ENCODE measurements at places on chromosomes 6 and 20. TPM values are rescaled to one million over a fixed set of nuclear protein-coding genes. Genes with fewer than 3 reads are reported as not detected.

- no peak for DNase-seq
These were observed 36.1 kb upstream of the ZBP1 start for GRCh38 chr20:57656252-57656820.

DNA sequence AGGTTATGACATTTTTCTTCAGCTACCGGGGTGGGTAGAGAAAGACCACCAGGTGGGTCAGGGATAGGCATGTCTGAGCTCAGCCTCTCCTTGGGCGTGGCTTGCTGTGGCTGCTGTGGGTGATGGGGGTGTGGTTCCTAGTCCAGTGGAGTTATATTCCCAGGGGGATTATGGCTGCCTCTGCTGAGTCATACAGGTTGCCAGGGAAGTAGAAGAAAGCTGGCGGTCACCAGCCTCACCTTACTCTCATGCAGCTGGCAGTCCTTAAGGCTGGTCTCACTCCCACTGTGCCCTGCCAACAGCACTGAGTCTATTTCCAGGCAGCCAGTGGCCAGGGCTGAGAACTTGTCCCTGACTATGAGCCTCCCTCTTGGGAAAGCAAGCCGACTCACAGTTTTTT, 130.0 kb downstream of the SCP2D1 start:
- no peak for DNase-seq

- DNase-seq = no peak
These were observed 121.7 kb upstream of the BTBD3 start for GRCh38 chr20:11796026-11796425.

- DNase-seq = no peak
These were observed 11.3 kb downstream of the RAMACL start for GRCh38 chr6:166575205-166575604.

- DNase-seq = peak; percentile 15
These were observed 551 bp downstream of the TREML2 start for GRCh38 chr6:41200296-41200900.

The CASP8AP2 gene
- 30.8 TPM for total RNA-seq

- no peak for DNase-seq
These were observed 42.8 kb upstream of the TAF8 start for GRCh38 chr6:42007286-42008137.

DNA sequence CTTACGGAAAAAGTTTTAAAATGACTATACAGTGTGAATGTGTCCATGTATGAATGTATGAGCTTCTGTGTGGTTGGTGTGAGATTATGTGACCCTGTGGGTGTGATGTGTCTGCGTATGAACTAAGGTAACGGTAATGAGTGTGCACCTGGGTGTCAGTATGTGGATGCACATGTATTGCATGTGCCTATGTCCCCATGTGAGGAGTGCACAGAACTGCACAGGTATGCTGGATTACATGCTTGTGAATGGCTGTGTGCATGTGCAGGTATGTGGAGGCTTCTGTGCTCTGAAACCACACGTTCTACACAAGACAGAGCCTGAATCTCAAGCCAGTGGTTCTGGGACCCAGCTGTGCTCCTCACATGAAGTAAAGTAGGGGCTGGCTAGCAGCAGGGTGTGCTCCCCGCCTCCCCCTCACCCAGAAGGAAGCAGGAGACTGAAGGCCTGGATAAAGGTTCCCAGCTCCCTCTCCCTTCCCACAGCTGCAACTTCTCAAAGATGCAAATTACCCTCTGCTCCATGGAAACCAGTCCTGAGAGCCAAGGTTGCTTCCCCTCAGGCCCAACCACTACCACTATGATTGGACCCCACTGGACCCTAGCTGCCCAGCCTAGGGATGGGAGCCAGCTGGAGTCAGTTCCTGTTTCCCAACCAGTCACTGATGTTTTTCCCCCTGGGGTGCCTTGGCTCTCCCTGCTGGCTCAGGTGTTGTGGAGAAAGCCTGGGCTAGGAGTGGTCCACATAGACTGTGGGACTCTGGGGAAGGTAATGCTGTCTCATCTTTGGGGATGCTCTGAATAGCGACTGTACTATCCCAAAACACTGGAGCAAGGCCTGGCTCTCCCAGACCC, 24.8 kb upstream of the SPDEF start:
- no peak for DNase-seq

DNA sequence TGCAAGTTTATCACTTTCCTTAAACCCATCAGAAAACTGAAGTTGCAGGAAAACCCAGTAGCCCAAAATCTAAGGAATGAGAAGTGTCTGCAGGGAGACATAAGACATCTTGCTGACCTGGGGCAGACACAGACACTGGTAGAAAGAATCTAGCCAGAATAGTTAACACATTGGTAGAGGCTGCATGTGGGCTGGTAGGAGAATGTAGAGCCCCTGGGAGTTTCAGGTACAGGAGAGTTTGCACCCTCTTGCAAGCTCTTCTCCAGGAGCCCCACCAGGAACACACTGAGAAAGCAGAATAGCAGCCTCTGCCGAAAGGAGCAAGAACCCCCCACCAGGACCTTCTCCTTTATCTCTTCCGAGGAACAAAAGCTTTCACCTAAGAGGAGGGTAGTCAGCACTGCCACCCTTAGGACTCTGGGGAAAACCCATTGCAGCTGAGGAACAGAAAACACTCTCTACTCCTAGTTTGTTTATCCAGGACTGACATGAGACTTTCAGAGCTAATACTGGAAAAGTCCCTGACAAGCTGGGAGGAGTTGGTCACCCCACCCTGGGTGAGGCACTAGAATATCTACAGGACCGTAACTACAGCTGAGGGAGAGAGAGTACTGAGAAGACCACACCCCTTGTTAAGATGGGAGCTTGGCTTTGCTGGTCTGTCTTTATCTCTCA, 10.5 kb upstream of the OGFRL1 start:
- no peak for DNase-seq

DNA sequence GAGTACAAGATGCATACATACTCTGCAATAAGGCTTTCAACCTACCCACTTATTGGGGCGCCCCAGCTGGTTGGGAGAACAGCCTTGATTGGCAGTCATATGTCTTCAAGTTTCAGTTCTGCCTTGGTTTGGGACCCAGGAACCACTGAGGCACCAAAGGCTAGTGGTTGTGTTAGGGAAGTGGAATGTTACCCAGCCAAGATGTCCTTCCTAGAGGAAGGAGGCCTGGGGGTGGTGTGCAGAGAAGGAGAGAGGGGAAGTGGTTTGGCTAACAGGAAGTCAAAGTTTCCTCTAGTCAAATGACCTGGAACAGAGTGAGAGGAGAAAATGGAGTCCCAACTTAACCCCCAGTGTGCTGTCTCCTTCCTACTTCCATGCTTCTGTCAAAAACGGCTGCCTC, 59.4 kb downstream of the CD164 start:
- no peak for DNase-seq

DNA sequence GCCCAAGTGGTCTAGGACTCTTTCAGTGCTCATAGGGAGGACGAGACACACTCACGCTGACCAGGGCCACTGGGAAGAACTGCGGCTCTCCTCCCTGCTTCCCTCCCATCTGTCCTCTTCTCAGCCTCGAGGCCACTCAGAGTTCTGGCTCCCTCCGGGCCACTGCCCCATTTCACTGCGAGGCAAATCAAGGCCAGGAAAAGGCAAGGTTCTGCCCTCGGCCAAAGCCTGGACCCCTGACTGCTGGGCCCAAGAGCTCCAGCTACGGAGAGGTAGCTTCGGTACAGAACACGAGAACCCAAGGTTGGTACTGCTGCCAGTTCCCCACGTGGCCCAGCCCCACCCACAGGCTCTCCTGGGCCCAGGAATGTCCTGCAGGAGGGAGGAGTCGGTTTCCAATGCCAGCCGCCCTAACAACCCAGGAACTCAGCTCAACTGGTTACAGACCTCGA, 14.7 kb downstream of the PI16 start:
- no peak for DNase-seq

The FAM135A gene
- total RNA-seq = 10.1 TPM

DNA sequence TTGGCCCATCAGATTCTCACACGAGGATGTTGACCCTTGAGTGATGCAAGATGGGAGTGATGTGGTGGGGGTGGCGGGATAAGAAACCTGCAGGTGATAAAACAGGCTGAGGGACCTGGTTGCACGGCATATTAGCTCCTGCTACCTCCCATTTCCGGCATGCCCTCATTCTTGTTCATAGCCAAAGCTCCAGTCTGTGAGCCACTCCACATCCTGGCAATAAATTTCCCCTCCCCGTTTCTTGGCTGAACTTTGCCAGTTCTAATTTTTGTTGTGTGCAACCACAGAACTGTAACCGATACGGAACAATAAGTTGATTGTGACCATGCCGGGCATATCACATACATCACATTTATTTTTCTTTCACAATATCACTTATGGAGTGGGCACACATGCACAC, 41.6 kb upstream of the NFATC2 start:
- DNase-seq = no peak

The FNDC1 gene
- total RNA-seq = not detected

- DNase-seq = no peak
These were observed 20.0 kb downstream of the IRF4 start for GRCh38 chr6:411402-412145.

- no peak for DNase-seq
These were observed 100.7 kb downstream of the CDH26 start for GRCh38 chr20:60058879-60059278.

GRCh38 chr20:51281521-51281920, 258.6 kb upstream of the KCNG1 start:
- no peak for DNase-seq

DNA sequence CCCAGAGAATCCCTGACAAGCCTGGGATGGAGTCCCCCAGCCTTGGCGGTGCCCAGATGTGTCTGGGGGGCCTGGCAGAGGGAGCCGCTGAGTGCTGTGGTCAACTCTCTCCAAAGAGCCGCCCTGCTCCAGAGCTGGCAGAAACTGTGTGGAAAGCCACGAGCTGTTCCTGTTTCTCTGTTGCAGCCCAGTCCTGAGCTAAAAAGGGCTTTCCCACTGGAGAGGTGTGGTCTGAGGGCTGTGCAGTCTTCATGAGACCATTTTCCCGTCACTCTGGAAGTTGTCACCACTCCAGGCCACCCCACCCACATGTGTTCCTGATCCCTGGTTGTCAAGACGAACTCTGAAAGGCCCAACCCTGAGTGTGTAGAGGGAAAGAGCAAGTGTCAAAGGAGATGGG, 99.7 kb upstream of the KCNK16 start:
- no peak for DNase-seq

DNA sequence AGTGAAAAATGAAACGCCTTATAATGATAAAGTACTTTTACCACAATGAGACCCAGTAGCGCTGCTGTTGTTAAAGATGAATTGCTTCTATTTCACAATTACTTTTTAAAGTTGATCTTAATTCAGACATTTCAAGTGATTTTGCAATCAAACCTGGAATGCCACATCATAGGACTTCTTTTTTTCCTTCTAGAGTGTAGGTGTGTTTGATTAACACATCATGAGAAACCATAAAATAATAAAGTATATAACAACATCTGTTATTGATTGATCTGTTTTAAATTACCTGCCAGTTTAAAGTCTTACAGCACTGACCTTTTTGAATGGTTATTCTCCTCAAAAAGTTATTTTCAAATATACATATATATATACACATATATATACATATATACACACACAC, 38.6 kb downstream of the HEBP2 start:
- no peak for DNase-seq

- DNase-seq = no peak
These were observed 57.8 kb downstream of the GPX5 start for GRCh38 chr6:28583463-28583862.

DNA sequence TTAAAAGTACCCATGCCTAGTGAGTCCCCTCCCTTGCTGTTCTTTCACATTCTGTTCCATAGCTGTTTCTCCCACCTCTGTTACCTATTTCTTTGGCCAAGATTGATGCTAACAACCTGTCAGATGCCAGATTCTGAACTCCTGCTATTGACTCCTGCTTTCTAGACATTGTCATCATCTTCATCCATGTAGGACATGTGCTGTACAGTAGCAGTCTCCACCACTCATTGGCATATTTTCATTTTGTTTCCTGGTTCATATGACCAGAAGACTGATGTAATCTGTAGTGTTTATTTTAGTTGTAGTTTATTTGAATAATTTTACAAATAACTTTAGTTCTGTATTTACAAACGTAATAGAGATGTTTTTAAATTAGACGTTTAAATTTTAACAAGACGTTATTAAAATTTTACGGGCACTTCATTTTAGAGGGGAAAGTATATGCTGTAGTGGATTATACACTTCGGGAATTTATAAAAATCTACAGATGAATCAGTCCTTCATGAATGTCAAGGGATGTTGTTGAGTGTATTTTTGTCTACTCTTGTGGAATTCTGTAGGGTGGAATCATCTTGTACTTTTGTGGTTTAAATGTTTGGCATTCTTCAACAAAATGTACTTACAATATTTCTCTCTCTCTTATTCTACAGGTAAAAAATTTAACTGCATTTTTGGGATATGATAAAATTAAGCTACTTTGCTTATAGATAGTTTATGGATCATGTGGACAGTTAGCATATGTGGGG, 34.1 kb downstream of the TRMT11 start:
- no peak for DNase-seq

The GPR6 gene
- not detected for total RNA-seq

GRCh38 chr6:71887006-71887743, 825 bp downstream of the RIMS1 start:
- no peak for DNase-seq

The APOBEC2 gene
- total RNA-seq = not detected

DNA sequence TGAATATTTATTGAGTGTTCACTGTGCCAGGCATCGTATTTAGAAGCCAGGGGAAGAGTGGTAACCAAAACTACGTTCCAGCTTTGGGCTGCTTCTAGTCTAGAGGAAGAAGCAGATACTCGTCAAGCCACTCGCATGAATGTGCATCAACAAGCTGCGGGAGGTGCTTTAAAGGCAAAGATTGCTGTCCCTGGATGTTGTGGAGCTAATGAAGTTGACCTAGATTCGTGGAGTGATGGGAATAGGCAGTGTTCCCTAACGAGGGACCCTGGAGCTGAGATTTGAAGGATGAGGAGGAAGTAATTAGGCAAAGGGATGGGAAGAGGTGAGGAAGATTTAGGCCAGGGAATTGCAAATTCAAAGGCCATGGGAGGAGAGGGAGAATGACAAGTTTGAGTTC, 118.9 kb downstream of the TMEM170B start:
- DNase-seq = no peak

The HLA-DQB2 gene
- 5.4 TPM for total RNA-seq

The FOXF2 gene
- not detected for total RNA-seq

The NCOA3 gene
- 86.6 TPM for total RNA-seq

DNA sequence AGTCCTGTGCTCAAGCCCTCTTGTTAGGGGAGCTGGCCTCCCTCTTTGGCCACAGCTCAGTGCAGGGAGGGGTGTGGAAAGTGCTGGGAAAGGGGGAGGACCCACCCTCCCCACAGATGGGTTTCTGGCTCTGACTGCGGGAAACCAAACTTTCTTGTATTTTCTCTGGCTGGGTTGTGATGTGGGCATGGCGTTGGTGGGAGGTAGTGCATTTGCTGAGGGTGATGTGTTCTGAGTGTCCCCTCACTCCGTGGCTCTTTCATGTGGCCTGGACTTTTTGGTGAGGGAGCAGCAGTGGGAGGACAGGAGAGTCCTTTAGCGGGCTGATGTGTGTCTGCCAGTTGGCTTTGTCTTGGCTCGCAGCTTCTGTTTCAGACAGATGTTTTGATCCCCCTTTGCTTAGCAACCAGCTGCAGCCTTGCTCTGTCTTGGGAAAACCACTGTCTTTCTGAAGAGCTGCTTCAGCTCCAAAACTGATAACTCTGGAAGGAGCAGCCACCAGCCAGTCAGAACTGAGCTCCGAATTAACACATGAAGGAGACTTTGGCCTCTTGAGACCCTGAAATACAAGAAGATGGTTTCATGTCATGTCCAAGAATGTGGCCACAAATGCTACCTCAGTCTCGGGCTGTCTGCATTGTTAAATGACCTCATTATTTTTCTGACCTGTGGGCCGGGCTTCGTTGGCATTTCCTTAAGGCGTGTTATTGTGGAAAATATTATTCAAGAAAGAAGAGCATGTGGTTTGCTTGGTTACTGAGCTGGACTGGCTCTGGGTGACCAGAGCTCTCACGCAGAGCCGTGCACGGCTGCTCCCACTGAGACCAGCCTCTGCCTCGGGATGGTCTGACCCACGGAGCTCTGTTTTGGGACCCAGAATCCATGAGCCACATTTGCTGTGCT, 21.5 kb downstream of the SYNJ2 start:
- no peak for DNase-seq
